Renal cortical epithelial cell (primary cell): ENCODE measurements at places on chromosomes 16 and 17. TPM values are rescaled to one million over a fixed set of nuclear protein-coding genes. Genes with fewer than 3 reads are reported as not detected.
A peak's percentile ranks its signal among the peaks of the same experiment; 100 is the strongest.

GRCh38 chr17:10743316-10744009, 13.6 kb upstream of the TMEM220 start:
- no peak for DNase-seq

ZNF668 gene
- 7.7 and 9.0 TPM in 2 replicates for total RNA-seq

GRCh38 chr17:44920565-44920940, 5.3 kb upstream of the GFAP start:
- no peak for DNase-seq

DNA sequence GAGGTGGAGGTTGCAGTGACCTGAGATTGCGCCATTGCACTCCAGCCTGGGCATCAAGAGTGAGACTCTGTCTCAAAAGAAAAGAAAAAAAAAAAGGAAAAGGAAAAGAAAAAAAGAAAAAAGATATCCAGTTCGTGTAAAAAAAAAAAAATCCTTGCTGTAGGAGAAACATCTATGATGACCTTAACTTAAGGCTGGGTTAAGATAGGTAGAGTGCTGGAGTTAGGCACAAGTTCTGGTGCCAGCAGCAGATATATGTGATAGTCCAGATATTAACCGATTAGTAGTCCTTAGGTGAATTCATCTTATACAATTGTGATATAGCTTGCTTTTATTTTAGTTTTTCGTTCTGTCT, 17.2 kb downstream of the PSMD11 start:
- no peak for DNase-seq

DNA sequence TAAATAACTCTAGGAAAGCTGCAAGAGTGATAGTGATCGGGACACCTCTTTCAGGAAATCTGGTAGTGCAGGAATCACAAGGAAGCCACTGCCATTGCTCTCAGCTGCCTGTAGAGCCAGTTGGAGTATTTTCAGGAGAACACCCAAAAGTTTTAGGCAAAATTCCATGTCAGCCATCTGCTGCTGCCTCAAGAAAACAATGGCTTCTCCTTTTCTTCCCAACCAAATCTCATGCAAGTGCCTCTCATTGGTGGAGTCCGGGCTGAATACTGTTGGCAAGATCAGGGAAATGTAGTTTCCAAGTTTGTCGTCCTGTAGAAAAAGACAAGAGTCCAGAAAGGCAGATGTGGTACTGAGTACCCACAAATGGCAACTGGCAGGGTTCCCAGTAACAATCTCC, 54.9 kb upstream of the TANC2 start:
- DNase-seq, result no peak

TNK1 gene
- total RNA-seq, result 3.6 and 8.0 TPM in 2 replicates

- DNase-seq, result no peak
Observed at GRCh38 chr17:31740611-31741082, 118.4 kb downstream of the COPRS start.

NUP88 gene
- total RNA-seq, result 81.6 and 161 TPM in 2 replicates

FOXK2 gene
- 20.1 and 35.5 TPM in 2 replicates for total RNA-seq

GRCh38 chr16:50574745-50575136, 26.5 kb downstream of the NKD1 start:
- no peak for DNase-seq

GRCh38 chr17:19781488-19782458, 33.7 kb upstream of the ALDH3A1 start:
- DNase-seq, result no peak

MT1H gene
- 1.4 and 8.9 TPM in 2 replicates for total RNA-seq

GRCh38 chr17:38533866-38534497, 71.8 kb downstream of the SRCIN1 start:
- DNase-seq, result no peak

GRCh38 chr17:76515274-76515949, 14.2 kb upstream of the RHBDF2 start:
- peak; percentile 83 for DNase-seq

GRCh38 chr17:71793518-71793917, 327.3 kb upstream of the SOX9 start:
- peak; percentile 7 for DNase-seq
